ENCODE measurements at places on chromosomes 12 and 14.

GRCh38 chr14:99749763-99750715 is 43.2 kb upstream of the EML1 start:
- DNase-seq: no peak

DNA sequence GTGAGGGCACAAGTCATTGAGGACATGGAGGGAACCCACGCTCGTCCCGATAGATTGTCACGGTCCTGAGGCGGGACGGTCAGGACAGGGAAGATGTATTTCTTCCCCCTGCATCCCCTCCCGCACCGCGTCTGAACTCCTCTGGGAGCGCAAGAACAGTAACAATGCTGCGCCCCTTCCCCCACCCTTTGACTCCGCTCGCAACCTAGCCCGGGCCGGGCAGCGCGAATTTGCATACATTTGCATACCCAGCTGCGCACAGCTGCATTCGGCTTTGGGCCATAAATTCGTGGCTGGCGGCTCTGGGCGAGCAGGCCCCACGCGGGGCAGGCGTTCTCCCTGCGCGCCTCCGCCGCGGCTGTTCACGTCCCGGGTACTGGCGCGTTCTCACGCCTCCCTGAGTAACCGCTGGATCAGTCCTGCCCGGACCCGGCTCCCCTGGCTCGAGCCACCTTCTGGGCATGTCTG is 29.0 kb upstream of the SMUG1 start:
- no peak for DNase-seq

DNA sequence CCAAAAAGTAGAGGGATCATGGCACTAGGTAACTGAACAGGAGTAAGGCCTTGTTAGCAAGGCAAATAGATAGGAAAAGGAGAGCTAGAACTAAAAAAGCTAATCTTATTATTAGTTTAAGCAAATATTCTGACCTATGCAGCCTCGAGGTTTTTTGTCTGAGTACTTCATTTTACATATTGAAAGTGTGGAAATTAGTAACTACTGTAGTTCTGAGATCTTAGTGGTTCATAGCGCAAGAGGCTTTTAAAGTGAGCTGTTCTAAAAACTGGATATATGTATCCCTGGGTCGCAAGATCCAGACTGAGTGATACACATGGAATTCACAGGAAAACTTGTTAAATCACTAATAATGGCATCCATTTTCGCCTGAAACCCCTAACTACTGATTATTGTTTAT is 411.0 kb upstream of the SOX5 start:
- no peak for DNase-seq

DNA sequence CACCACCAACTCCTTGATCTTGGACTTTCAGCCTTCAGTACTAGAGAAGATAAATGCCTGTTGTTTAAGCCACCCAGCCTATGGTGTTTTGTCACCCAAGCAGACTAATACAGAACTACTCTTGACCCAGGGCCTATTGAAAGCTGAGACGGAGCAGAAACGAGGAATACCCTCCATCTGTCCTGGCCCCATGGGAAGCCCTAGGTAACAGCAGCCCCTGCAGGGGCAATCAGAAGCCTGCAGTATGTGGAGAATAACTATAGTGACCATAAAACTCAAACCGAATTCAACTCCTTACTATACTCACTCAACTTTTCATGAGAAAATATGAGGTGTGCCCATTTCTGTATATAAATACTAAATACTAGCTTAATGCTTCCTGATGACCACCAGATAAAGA is 307.4 kb downstream of the NUAK1 start:
- no peak for DNase-seq

DNA sequence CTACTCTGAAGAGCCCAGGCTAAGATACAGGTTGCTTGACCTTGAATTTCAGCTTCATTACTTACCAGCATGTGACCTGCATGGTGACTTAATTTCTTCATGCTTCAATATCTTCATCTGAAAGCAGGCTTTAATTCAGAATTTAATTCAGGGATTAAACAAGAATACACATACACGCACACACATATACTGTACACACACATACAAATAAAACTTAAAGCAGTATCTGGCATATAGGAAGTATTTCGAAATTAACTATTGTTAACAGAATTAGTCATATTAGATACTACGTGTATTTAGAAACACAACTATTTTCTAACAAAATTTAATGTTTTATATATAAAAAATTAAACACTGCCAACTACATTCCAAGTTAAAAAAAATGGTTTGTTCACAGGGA is 640.3 kb downstream of the SLC6A15 start:
- no peak for DNase-seq

- DNase-seq: no peak
These were observed 4.5 kb downstream of the GRIN2B start for GRCh38 chr12:13976880-13977279.

GRCh38 chr12:51788876-51789275 is 59.6 kb downstream of the FIGNL2 start:
- no peak for DNase-seq

- DNase-seq: no peak
These were observed 134.5 kb upstream of the GARIN6 start for GRCh38 chr12:99513066-99513465.

DNA sequence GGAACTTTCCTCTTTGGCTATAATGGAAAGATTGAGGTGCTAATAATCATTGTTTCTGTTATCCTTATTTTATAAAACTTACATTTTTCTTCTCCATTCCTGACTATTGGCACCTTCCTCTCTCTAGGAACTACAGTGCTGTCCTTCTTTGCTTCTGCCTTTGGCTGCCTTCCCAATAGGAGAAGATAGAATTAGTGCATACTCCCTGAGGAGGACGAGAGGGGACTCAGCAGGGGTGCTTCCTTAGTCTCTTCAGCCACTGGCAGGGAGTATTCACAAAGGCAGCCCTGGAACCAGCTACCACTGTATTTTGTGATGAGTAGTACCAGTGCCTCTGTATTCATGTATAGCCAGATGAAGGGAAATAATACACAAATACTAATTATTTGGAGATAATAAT is 208.5 kb downstream of the FOXG1 start:
- DNase-seq: no peak

DNA sequence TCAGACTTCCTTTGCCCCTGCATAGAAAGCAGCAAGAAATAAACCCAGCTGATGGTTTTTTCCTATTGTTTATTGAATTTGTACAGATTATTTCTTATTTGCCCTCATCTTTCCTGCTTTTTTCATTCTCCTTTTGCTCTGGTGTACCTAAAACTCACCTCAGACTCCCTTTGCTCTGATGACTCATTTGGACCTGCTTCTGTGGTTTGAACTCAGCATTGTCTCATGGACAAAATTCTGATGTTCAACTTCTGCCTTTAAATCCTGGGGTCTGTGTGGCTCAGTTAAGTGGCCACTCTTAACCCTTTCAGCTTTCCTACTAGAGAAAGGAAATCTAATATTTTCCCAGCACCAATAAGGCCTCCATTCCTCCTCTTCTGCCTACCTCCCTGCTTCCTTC is 3.5 kb upstream of the SENP1 start:
- DNase-seq: no peak

- no peak for DNase-seq
These were observed 2.6 kb downstream of the TMEM132D start for GRCh38 chr12:129901254-129901653.

GRCh38 chr14:65470404-65470880 is 57.9 kb downstream of the FUT8 start:
- no peak for DNase-seq

DNA sequence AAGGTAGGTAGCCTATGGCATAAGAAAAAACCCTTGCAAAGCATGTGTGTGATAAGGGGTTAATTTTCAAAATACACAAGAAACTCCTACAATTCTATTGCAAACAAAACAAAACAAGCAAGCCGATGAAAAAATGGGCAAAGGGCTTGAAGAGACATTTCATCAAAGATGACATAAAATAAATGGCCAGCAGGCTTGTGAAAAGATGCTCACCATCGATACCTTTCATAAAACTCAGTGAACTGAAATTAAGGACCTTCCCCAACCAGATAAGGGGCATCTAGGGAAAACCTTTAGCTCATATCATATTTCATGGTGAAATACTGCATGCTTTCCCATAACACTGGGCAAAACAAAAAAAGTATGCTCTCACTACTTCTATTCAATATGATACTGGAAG is 131.2 kb downstream of the PPM1H start:
- no peak for DNase-seq

GRCh38 chr12:89328151-89329030 is 23.9 kb downstream of the DUSP6 start:
- no peak for DNase-seq

- no peak for DNase-seq
These were observed 36.0 kb upstream of the RMST start for GRCh38 chr12:97426492-97427116.

DNA sequence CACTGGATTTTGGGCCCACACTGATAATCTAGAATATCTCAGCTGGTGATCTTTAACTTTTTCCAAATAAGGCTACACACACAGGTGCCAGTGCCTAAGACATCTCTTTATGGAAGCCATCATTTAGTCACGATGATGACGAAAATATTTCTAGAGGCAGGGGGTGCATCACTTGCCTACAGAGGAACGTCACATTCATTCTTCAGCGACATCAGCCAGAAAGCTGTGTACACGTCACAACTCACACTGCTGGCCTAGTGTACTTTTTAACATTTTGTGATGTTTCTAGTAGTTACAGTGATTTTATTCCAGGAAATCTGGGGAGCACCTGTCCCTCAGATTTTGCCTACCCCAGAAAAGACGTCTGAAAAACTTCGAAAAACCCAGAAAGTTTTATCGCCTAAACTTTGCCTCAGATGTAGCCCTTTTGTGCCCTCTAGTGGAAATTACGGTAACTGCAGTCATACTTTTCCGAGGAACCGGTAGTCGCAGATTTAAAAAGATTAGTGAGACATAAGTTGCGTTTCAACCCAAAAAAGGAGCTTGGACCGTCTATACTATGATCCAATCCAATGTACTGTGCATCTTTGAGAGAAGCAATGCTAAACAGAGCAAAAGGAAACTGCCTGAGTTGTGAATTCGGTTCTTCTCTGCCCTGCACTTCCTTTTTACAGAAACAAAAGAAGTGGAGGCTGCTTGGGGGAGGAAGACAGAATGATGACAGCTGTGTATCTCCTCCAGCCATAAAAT is 64.3 kb upstream of the STON2 start:
- DNase-seq: no peak

GRCh38 chr12:123532019-123532418 is 1.5 kb downstream of the RILPL1 start:
- no peak for DNase-seq

DNA sequence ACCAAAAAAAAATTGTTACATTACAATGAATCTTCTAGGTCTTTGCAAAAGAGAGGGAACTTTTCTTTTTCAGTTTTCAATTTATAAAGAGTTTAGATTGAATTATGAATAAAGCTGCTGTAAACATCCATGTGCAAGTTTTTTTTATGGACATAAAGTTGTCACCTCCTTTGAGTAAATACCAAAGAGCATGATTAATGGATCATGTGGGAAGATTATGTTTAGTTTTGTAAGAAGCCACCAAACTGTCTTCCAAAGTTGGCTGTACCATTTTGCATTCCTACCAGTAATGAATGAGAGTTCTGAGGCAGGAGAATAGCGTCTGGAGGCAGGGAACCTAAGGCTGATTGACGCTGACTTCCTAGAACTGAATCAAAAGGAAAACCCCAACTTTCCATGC is 30.2 kb downstream of the LEMD3 start:
- no peak for DNase-seq

GRCh38 chr14:31965735-31966598 is 111.1 kb upstream of the ARHGAP5 start:
- DNase-seq: no peak

All from stimulated activated CD4-positive, alpha-beta T cell treated with anti-CD3 and anti-CD28 coated beads, Interleukin-15, amount 100 ng/mL, for 1 hour (primary cell).